ENCODE measurements at places on chromosomes 6 and 20.

DNA sequence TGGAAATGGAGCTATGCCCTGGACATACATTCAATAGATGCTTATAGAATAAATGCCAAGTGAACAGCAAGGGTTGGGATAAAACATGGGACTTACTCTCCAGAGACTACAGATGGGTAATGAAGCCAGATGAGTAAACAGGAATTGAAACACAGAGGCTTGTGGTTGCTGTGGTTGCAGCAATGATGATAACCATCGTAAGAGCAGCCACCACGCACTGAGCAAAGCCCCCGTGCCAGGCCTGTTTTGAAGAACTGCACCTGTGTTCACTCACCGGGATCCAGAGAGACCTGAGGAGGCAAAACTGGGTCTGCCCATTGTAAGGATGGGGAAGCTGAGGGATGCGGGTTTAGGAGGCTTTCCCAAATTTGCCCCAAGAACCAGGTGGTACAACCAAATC lies 431.1 kb upstream of the CDH4 start:
- no peak for DNase-seq

GRCh38 chr20:19833395-19833794 lies 75.3 kb downstream of the RIN2 start:
- DNase-seq, result no peak

- peak; percentile 52 for DNase-seq
Observed at GRCh38 chr20:32789896-32790750, 27.9 kb downstream of the DNMT3B start.

DNA sequence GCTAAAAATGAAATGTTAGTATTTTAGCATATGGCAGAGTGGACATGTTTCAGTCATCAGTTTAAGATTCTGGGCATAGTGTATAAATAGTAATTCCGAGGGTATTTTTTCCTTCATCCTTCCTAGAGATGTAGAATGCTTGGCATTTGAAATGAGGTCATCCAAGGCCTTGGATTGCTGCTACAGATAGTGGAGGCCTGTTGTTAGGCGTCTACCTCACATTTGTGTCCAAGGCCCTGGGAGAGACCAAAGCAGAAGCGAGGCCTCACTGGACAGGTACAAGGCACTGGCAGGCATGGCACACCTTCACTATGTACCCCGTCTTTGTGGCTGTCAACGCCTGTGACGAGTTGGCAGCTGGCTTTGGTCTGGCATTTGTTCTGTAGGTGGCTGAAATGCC lies 58.0 kb downstream of the DTD1 start:
- no peak for DNase-seq

GRCh38 chr6:51526049-51526448 lies 561.4 kb downstream of the PKHD1 start:
- DNase-seq, result no peak

DNA sequence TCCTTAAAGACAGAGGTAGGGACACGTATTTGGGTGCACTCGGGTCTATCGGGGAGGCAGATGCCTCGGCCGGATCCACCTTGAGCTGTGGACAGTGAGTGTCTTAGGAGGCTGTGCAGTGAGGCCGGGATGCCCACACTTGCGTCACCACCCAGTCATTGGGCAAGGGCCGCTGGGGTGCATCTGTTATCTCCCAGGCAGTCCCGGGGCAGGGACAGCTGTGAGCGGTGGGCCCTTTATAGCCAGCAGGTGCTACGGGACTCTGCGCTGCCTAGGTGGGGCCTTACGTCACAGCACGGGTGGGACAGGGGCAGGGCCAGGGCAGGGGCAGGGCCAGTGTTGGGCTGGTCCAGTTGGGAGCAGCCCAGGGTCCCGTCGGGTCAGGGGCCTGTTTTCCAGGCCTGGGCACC lies 689 bp upstream of the COL20A1 start:
- no peak for DNase-seq

GRCh38 chr6:139262519-139263300 lies 29.1 kb downstream of the TXLNB start:
- no peak for DNase-seq

DNA sequence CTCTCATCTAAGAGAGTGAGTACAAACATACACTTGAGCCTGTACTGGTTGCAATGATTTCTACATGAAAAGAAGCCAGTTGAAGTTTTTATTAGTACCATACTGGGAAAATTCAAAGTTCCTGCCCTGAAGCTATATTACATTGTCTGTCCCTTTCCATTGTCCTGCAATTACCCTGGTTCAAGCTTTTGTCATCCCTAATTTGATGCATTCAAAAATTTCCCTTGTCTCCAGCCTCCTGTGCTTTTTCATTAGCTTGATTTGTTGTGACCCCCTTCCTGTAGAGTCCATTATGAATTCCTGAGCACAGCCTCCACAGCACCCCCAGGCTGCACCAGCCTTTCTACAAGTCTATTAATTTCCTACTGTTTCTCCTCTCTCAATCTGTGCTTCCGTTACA lies 46.4 kb downstream of the VGLL2 start:
- no peak for DNase-seq

- DNase-seq, result no peak
Observed at GRCh38 chr20:63114693-63115311, 101.1 kb downstream of the YTHDF1 start.

- no peak for DNase-seq
Observed at GRCh38 chr20:50545126-50545525, 34.9 kb downstream of the PTPN1 start.

- DNase-seq, result no peak
Observed at GRCh38 chr20:19078448-19079373, 133.7 kb upstream of the SLC24A3 start.

DNA sequence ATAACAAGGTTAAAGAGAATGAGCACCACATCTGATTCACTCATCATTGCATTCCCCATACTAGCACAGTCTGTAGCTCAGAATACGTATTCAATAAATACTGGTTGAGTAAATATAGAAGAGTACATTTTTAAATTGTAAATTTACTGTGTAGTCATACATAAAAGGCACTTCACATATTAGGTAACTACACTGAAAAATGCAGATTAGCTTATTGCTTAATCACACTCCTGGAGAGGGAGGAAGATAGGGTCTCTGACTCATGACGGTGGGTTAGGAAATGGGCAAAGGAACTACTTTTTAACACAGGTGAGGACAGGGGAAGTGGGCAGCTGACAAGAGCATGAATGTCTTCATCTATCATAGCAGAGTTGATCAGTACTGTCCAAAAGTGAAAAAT lies 133.2 kb downstream of the TBC1D32 start:
- no peak for DNase-seq

DNA sequence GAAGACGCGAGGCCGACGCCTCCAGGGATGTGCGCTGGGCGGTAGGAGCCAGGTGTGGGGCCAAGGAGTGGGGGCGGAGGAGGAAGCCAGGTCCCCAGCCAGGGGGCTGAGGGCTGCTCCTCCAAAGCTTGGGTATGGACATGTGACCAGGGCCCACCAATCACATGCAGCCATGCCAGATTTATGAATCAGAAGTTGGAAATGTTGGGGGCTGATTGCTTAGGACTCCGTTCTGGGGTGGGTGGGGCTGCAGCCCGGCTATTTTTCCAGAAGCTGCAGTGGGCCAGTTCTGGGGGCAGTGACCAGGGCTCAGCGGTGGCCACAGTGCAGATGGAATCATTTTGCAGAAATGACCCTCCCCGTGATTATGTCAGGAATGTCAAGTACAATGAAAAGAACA lies 96.0 kb downstream of the CEBPB start:
- no peak for DNase-seq

DNA sequence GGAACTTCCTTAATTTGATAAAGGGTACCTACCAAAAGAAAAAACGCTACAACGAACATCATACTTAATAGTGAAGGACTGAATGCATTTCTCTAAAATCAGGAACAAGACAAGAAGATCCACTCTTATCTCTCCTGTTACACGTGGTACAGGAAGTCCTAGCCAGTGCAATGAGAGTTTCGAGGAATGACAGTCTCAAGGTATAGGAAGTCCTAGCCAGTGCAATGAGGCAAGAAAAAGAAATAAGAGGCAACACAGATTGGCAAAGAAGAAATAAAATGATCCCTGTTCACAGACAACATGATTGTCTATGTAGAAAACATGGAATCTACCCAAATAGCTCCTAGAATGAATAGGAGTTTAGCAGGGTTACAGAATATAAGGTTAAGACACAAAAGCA lies 167.8 kb upstream of the MLN start:
- DNase-seq, result no peak

DNA sequence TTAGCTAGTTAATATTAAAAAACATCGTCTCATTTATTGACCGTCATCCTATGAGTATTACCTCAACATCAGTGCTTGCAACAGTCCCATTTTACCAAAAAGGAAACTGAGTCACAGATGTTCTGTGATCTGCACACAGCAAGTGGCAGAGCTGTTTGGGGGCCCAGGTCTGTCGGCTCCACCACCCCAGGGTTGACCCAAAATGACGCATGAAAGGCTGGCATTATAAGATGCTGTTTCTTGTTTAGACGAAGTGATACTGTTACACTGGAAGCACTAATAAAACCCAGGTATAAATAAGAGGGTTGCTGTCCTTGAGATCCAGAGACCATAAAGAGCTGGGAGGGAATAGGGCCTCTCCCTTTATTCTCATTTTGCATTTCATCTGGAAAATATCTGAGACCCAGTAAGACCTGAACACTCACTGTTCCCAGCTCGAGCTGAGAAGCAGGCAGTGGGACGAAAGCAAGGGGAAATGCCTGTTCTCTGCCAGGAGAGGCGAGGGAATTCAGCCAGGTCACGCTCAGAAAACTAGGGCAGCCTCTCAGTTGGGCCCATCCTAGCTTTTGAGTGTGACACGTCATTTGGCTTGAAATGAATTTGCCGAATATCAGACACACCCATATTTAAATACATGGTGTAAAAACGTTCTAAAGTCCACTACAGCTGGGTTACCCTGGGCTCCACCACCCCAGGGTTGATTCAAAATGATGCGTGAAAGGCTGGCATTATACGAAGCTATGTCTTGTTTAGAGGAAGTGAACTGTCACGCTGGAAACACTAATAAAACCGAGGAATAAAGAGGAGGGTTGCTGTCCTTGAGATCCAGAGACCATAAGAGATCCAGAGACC lies 1.4 kb upstream of the MICAL1 start:
- DNase-seq, result no peak

DNA sequence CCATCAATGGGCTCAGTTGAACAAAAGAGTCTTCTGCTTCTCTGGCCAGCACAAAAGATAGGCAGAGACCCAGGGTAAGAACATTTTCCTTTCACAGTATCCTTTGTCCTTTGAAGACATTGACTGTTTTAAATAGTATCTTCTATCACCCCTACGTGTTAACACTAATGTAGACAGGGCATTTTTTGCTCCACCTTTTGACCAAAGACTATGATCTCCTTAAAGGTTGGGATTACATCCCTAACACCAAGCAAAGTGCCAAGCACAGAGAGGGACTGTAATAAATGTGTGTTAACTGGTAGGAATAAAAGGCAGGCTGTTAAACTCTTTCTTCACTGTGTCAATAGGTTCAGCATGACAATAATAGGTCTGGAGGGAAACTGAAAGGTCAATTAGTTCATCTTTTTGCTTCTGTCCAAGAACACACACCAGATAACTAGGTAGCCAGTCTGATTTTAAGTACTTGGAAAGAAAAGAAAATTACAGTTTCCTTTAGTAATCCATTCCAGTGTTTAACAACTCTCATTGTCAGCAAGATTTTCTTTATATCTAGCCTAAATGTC lies 63.6 kb upstream of the NOX3 start:
- DNase-seq, result no peak

GRCh38 chr6:170053966-170054661 lies 236.8 kb downstream of the DLL1 start:
- DNase-seq, result no peak

DNA sequence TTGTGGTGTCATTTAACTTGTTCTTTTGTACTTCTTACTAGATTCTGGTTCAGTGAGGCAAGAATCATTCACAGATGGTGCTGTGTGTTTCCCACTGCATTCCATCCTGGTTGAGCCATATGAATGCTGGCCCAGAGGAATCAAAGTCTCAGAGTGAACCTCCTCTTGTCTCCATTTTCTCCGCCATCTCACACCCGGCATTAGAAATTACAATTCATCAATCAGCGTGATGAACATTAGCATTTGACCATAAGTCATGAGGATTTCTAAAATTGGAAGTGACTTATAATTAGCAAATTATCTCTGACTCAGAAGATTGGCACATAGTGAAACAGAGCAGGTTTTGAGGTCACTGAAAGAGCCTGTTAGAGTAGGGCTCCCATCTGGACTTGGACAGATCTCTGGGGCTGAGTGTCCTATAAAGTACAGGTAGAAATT lies 25.2 kb downstream of the TNFAIP3 start:
- no peak for DNase-seq

DNA sequence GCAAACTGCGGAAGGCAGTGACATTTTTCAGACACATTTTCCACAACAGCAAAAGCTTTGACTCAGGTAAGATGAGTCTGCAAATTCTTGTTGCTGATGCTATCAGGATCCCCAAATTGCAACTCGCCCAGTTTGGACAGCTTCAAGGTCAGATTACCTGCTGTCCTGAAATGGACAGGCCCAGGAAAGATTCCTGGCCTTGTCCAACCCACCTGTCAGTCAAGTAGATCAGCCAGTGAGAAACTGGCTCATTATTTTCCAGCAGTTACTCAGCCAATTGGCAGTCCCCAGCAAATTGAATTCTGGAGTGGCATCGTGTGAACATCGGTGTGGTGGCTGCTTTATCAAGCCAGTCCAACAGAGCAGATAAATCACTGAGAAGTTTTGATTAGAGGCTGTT lies 84.5 kb upstream of the SNAP25 start:
- no peak for DNase-seq

DNA sequence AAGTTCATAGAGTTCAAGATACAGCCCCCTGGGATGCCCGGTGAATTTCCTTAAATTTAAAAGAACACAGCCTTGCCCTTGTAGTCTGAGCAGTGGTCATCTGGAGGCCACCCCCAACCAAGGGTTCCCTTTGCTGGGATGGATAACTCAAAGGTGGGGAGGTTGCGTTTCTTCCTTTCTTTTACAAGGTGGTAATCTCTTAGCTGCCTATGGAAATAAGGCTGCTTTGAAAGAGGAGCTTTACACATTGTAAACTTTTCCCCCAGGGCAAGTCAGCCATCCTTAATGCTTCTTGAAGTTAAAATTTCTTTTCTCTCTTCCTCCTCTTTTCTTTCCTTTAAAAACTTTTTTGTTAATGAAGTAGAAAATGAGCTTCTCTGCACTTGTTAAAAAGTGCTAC lies 71.2 kb upstream of the PRDM1 start:
- DNase-seq, result no peak

- no peak for DNase-seq
Observed at GRCh38 chr6:104428184-104428583, 431.5 kb downstream of the HACE1 start.

GRCh38 chr6:156502969-156503504 lies 274.1 kb upstream of the ARID1B start:
- DNase-seq, result no peak

- DNase-seq, result no peak
Observed at GRCh38 chr20:32457479-32457986, 99.4 kb downstream of the ASXL1 start.

- DNase-seq, result no peak
Observed at GRCh38 chr6:166413491-166413951, 30.8 kb upstream of the MPC1 start.

- DNase-seq, result no peak
Observed at GRCh38 chr6:156980948-156981347, 203.8 kb downstream of the ARID1B start.

DNA sequence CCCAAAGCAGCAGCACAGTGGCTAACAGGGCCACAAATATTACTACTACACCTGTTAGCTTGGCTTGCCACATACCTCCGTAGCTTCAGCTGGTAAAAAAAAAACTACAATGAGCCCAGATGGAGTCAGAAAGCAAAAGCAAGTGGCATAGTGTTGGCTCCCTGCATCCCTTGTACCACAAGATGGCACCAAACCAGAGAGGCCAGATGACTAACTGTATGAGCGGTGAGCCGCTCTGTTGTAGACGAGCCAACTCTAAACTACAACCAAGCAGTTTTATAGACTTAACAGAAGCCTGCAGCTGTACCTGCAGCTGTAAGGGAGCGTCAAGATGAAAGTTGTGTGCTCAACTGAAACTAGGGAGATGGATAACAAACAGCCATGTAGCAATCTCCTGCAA lies 84.5 kb upstream of the MCHR2 start:
- no peak for DNase-seq

Measured in anterior cingulate cortex (tissue), 58 donors.